Smooth muscle cell of the coronary artery (primary cell): ENCODE measurements at places on chromosomes 12 and 14. TPM values are rescaled to one million over a fixed set of nuclear protein-coding genes. Genes with fewer than 3 reads are reported as not detected.

The GDF3 gene
- total RNA-seq: not detected in 2 replicates

The SERPINA12 gene
- total RNA-seq: not detected in 2 replicates

The POTEG gene
- total RNA-seq: not detected in 2 replicates

The MOAP1 gene
- 8.4 and 15.9 TPM in 2 replicates for total RNA-seq

The PIGH gene
- 9.1 and 10.5 TPM in 2 replicates for total RNA-seq

The GLIPR1L1 gene
- total RNA-seq: not detected in 2 replicates

The CCDC197 gene
- not detected in 2 replicates for total RNA-seq
